ENCODE measurements at places on chromosomes 2 and 18.

- peak; percentile 53 for DNase-seq
Measured at GRCh38 chr18:297936-298335, 30.1 kb upstream of the THOC1 start.

DNA sequence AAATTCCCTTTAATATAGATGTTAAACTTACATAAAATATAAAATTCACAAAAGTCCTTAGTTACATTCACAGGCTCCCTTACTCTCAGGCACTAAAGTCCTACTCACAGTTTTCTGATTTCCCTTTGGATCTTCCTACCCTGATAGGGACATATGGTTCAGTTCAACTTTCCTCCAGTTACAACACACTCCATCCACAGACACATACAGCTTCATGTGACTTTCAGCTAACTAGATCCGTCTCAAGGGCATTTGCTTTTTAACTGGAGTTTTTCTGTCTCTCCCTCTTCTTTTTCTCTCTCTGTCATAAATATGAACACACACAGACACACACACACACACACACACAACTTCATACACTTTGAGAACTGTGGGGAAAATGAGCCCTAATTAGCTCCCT lies 419.2 kb downstream of the LRP1B start:
- no peak for DNase-seq

- DNase-seq = no peak
Measured at GRCh38 chr18:3824101-3824500, 374.1 kb downstream of the TGIF1 start.

DNA sequence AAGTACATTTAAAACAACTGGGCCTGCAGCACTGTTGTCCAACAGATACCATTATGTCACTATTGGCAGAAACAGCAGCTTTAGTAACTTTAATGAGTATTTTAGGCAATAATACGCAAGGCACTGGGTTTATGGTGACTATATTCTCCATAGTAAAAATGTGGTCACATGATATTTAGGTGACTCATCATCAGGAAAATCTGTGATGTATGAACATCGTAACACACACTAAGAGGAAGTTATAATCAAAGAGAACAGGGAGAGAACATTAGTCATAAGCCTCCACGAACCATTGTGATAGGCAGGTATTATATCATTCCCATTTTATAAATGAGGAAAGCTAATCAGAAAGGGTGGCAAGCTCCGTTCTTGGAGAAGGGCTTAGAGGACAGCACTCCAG lies 36.9 kb downstream of the RAPH1 start:
- DNase-seq = peak; percentile 65

DNA sequence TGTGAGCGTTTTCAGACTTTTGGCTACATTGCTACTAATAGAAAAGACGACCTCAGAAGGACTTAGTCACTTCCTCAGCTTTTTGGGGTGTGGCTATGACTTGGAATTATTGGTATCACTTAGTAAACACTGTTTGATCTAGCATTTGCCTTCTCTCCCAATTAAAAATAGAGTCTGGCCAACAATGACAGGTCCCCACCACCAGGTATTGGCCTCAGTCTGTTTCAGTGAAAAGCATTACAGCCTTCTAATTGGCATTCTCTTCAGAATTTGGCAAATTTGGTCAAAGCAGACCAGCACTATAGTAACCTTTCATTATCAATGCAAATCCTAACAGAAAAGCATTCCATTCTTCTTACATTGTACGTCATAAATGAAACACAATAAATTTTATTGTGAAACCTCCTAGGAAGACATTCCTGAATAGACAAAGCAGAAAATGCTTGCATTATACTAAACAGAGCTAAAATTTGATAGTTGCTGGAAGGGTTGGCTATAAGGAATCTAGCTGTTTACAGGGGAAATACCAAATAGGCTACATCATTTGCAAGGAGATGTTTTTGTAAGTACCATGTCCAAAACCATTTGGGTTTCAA lies 613.9 kb downstream of the IRS1 start:
- peak; percentile 96 for DNase-seq

- DNase-seq = no peak
Measured at GRCh38 chr2:189336276-189336975, 104.8 kb upstream of the WDR75 start.

GRCh38 chr2:65466551-65466950 lies 34.2 kb upstream of the SPRED2 start:
- no peak for DNase-seq

GRCh38 chr2:222468346-222468745 lies 44.0 kb downstream of the SGPP2 start:
- DNase-seq = no peak

Data from fibroblast of skin of abdomen (primary cell).